ENCODE measurements at places on chromosomes 3 and 15.

GRCh38 chr3:139264375-139264774 is 79.4 kb upstream of the MRPS22 start:
- no peak for DNase-seq

DNA sequence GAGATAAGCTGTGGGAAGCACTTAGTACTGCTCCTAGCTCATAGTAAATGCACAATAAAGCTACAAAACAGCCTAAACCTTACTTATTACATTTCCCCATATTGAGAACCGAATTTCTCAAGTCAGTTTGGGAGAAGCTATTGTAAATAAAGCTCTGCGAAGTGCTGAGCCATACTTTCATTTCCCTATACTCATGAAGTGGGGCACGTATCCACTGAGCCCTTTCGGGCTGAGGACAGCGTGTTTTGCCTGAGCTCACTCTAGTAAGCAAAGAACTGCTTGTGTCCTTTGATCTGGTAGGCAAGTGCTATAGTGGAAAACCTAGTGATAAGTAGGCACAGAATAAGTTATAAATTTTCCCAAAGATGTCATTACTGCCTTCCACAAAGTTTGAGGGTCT is 165.0 kb downstream of the RSL24D1 start:
- no peak for DNase-seq

- no peak for DNase-seq
Measured at GRCh38 chr3:197417441-197417840, 119.0 kb upstream of the DLG1 start.

GRCh38 chr15:67303490-67304363 is 49.1 kb downstream of the IQCH start:
- DNase-seq, result no peak

- no peak for DNase-seq
Measured at GRCh38 chr3:133895208-133896001, at the start of gene RAB6B. TSS of gene RAB6B (minus strand) at chr3:133895882. CDS start at chr3:133895466, 416 bp downstream.

DNA sequence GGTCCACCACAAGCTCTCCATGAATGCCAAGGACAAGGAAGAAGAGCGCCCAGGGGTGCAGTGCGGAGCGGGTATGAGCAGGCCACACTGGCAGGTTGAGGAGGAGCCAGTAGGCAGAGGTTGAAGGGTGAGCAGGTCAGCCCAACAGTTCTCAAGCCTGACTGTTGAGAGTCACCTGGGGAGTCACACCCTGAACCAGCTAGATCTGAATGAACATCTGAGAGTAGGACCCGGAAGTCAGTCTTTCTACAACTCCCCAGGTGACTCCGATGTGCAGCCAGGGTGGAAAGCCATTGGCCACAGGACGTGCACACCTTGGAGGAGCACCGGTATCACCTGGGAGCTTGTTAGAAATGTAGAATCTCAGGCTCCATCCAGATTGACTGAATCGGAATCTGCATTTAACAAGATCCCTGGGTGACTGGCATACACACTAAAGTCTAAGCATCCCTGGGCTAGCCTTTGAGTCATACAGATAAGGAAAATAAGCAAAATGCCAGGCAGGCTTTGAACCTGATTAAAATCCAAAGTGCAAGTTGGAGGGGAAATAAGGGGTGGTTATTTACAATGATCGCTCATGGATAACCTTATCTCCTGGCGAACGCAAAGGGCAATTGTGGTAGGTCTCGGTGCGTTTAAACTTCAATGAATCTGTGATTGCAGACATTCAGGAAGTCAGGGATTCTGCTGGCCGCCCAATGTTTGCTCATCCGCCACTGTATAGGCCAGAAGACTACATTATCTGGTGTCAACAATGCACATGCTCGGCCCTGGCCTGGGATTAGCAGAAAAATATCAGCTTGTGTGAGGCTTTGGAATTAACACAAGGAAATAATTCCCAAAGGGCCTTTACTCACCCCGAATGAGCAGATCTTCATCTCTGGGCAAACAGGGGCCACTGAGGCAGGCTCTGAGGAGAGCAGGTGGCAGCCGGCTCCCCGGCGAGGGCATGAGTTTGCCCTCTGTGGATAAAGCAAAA is 11.7 kb upstream of the LYZL4 start:
- no peak for DNase-seq

DNA sequence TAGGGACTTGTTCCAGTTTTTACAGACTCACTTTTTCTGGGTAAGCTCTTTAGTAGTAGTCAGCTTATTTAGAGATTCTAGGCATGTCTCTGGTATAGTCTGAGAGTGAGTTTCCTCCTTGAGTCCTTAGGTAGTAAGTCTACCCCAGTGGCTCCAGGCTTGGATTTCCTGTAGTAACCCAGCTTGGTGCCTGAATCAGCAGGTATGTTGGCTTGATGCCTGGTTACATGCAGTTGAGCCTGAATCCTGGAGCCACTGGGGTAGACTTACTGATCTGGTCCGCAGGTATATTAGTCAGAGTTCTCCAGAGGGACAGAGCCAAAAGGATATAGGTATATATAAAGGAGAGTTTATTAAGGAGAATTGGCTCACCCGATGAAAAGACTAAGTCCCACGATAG is 85.8 kb upstream of the RBMS3 start:
- no peak for DNase-seq

GRCh38 chr3:36774052-36774451 is 9.7 kb upstream of the DCLK3 start:
- no peak for DNase-seq

Data from stimulated activated CD8-positive, alpha-beta memory T cell treated with anti-CD3 and anti-CD28 coated beads, Interleukin-4, amount 100 ng/mL, for 24 hours (primary cell).